ENCODE measurements at places on chromosomes 5 and 9. TPM values are rescaled to one million over a fixed set of nuclear protein-coding genes. Genes with fewer than 3 reads are reported as not detected.

DNA sequence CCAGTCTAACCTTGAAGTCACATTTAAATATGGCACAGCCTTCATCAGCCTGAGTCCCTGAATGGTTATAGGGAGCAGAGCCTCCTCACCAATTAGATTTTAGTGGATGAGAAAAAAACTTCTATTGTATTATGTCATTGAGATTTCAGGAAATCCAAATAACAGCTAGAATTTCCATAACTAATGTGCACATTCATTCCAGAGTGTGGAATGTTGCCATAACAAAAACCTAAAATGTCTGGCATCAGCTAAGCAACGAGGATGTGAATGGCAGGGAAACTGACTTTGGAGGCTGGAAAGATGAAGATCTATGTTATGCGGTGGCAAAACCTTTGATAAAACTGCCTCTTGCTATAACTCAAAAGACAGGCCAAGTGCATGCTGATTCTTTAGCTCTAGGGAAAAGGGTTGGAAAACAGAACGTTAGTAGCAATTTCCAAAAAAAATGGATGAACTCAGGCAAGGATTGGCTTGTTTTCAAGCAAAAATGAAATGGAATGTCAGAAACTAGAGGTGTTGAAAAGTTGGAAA, 91.3 kb upstream of the NFIB start:
- DNase-seq, result no peak

- no peak for DNase-seq
These were observed 75.9 kb downstream of the TENT4A start for GRCh38 chr5:6788956-6789649.

GRCh38 chr5:12934722-12935121, 1009.8 kb downstream of the DNAH5 start:
- DNase-seq, result no peak

DNA sequence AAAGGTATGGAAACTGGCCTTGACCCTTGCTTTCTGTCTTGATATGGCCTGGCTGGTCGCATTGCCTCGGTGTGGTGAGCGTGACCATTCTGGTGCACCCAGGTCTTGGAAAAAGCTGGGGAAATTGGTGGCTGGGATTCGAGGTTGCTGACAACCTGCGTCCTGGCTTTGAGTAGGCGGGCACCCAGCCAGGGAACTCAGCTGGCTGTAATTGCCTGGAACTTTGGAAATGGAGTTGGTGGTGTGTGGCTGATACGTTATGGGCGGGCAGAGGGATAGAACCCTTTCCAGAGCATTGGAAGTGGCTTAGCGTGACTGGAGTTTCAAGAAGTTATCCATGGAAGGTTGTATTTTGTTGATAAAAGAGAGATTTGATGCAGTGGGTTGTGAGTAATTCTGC, 35.2 kb downstream of the KCNMB1 start:
- DNase-seq, result no peak

DNA sequence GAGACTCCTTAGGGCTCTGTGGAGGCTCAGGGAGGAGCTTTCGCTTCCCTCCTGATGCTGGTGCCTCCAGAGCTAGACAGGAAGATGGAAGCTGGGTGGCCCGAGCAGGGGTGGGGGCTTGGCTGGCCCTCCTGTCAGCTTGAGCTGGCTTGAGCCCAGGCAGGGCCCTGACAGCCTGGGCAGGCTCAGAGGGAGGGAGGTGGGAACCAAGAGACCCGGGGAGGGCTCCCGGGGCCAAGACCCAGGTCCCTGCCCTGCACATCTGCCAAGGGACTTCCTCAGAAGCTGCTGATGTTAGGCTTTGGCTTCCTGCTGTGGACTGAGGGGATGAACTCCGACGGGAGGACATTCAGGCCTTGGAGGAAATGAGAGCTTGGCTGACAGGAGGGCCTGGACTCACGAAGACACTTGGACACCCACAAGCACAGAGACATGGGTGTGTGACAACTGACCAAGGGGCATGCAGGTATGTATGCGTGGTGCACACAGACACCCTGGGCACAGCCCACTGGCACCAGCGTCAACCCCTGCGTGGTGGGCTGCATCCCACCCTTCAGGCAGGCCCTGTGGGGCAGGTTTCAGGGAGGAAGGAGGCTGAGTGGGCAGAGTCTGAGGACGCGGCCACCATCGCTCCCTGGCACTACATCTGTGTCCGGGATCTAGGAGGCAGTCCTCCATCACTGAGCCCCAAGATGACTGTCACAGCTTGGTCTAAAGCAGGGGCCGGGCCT, 1.7 kb upstream of the LTC4S start:
- DNase-seq, result no peak

DNA sequence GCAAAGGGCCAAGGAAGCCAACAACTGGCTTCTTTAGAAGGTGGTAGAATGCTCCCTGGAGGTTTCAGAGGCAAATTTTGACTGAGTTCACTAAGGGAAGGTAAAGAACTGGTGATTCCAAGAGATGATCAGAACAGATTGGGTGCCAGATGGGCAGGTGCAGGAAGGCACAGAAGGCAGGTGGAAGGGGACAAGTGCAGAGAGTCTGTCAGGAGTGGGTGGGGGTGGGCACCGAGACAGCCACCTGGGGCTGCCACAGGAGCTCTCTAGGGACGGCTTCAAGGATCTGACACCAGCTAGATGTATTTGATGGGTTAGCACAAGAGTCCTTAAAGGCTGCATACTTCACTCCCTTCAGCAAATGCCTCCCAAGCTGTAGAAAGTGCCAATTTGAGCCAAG, 207.3 kb downstream of the PTTG1 start:
- no peak for DNase-seq

- DNase-seq, result no peak
These were observed 51.1 kb upstream of the ORM1 start for GRCh38 chr9:114271556-114272510.

- no peak for DNase-seq
These were observed 57.6 kb downstream of the SLF1 start for GRCh38 chr5:94675965-94676618.

GRCh38 chr9:112078432-112078831, 96.7 kb downstream of the SUSD1 start:
- no peak for DNase-seq

- no peak for DNase-seq
These were observed 37.2 kb downstream of the ANGPTL2 start for GRCh38 chr9:127085186-127085585.

DNA sequence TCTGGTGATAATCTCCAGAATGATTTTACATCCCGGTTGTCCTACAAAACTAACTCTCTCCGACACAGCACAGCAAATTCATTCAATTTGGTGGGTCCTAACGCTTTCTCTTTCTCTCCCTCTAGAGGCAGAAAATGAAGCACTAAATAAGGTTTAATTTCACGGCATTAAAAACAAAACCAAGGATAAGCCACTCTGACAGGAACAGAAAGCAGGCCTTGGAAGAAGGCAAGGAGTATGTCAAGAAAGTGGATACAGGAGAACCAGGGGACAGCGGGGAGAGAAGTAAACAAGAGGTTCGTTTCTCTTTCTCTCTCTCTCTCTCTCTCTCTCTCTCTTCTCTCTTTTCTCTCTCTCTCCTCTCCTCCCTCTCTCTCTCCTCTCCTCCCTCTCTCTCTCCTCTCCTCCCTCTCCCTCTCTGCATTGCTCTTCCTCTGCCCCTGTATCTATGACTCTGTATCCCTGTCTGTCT, 49.8 kb downstream of the EBF1 start:
- no peak for DNase-seq

DNA sequence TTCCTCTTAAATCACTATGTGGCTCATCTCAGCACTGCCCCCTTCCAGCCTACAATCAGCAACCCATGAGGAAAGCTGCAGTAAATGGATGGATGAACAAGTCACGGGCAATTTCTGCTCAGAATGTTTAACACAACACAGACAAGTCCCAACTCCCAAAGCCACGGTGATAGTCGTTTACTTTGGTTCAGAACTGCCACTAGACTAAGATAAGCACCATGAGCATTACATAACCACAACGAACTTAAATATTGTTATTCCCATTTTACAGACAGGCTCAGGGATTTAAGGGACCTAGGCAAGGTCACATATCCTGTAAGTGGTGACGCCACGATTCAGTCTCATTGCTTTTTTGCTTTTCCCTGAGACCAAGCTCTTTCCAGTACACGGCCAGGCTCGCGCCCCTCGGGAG, 2.0 kb upstream of the SMIM27 start:
- peak; percentile 19 for DNase-seq

DNA sequence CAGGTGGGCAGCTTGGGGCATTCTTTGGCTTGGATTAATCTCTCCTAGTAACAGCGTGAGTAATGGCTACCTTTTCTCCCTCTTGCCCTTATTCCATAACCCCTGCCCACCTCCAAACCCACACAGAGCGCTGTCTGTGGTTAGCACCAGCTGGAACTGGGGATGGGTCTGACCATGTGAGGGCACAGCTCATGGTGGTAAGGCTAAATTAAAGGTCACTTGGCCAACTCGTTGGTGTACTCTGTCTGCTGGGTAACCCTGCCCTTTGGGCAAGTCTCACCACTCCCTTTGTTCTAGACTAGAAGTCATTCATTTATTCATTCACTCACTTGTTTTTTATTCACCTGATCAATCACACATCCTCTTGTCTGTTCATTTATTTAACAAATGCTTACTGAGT, 27.8 kb downstream of the PPARGC1B start:
- no peak for DNase-seq

DNA sequence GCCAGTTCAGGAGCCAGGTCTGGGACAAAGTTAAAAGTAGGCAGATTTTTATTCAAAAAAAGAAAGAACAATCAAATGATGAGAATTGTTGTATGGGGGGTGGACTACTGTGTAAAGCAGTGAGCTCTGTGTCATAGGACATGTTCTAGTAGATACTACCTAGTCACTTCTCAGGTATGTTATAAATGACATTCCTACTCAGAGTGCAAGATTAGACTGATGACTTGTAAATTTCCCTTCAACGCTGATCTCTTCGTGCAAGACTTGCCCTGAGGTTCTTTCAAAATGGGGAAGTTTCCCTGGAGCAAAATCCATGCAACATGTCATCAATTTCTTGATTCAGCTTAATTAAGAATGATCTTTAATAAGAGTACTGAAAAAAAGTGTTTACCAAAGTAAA, 175.1 kb downstream of the RORB start:
- no peak for DNase-seq

GRCh38 chr9:130681769-130682420, 11.7 kb upstream of the EXOSC2 start:
- no peak for DNase-seq

DNA sequence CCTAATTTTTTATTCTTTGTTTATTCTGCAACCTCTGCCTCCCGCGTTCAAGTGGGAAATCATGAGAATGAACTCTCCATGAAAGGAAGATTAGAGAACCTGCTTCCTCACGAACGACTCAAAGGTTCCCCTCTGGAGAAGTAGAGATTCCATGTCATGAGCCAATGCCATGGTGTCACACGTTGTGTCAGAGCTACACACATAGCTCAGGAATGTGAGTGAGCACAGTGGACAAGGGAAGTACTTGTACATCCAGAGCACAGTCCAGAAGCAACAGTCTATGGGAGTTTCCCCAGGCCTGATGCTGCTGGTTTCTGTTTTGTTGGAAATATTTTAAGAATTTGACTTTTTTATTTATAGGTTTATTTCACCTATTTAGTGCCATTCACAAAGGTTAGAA, 26.8 kb upstream of the PPP2CA start:
- no peak for DNase-seq

DNA sequence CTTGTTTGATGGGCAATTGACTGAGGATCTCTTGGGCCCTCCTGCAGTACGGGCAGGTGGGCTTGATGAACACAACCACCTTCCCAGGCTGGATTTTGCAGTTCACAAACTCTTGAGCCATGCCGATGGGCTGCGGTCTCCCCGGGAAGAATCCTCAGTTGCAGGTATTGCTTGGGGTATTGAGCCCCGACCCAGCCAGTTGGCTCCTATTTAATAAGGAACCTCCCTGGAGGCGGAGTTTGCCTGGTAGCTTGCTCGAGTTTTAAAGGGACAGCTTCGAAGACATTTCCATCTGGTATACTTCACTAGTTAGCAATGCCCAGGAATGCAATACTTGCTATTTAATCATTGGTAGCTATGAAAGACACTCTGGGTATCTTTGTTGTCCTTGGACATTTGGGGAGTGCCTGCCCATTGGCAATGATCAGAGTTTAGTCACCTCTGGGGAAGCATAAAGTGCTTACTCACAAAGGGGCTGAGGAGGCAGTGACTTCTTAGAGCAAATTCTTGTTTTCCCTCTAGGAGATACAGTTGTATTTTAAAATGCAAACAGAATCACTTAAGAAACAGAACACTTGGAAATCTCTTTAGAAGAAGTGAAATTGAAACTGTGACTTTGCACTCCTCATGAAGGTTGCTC, at the start of gene GLRX:
Gene GLRX, minus strand, starts transcription at position 185 of the 640 bp plus-strand sequence. Its CDS starts 64 bp downstream, at position 121.
- DNase-seq, result no peak

- DNase-seq, result no peak
These were observed 18.1 kb upstream of the GPX3 start for GRCh38 chr5:151002250-151002649.

- DNase-seq, result no peak
These were observed 43.3 kb upstream of the EQTN start for GRCh38 chr9:27340285-27340674.

DNA sequence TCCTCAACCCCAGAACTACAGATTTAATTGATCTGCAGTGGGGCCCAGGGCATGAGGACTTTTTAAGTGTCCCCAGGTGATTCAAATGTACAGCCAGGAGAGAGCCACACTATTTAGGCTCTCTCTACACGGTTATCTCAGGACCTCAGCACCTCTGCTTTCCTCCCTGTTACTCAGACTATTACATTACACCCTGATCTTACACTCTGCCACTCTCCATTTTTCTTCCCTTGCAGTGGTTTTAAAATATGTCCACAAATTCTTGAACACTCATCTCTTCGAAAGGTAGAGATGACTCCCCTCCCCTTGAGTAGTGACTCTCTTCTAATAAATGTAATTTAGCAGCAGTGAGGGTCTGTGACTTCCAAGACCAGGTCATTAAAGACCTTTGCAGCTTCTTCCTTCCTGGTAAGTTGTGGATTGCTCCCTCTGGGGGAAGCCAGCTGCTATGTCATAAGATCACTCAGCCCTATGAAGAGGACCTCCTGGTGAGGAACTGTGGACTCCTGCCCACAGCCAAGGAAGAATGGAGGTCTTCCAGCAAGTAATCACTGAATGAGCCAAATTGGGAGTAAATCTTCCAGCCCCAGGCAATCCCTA, 87.5 kb upstream of the SSBP2 start:
- no peak for DNase-seq

DNA sequence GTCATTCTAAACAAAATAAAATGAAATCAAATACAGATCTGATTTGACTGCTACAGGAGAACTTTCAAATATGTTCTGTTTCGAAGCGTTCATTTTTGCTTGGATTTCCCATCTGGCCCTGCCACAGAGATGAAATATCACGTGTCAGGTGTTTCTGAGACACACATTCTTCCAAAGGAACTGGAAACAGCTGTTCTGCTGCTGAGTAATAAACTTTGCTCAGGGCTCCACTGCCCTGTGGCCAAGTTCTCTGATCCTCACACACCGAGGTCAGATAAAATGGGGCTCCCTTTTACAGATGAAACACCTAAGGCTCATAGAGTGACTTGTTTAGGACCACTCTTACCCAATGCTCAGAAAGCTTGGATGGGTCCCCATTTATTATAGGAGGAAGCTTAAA, 42.5 kb downstream of the FRMPD1 start:
- no peak for DNase-seq

GRCh38 chr9:16970321-16970720, 99.9 kb upstream of the BNC2 start:
- DNase-seq, result no peak

Gene ANKRD31
- 0.73 TPM for polyA plus RNA-seq

Gene PRDM9
- not detected for polyA plus RNA-seq

Gene CCDC180
- polyA plus RNA-seq, result 9.3 TPM

Gene PCSK1
- polyA plus RNA-seq, result 0.10 TPM

Gene RANBP3L
- polyA plus RNA-seq, result 8.3 TPM

Gene IRX2
- polyA plus RNA-seq, result 28.4 TPM

Gene SLC45A2
- 0.29 TPM for polyA plus RNA-seq

Gene RICTOR
- 26.4 TPM for polyA plus RNA-seq

Gene SMIM15
- 106 TPM for polyA plus RNA-seq
